Mesenchymal stem cell (in vitro differentiated cells and primary cell): ENCODE measurements at places on chromosomes 16 and 17.

DNA sequence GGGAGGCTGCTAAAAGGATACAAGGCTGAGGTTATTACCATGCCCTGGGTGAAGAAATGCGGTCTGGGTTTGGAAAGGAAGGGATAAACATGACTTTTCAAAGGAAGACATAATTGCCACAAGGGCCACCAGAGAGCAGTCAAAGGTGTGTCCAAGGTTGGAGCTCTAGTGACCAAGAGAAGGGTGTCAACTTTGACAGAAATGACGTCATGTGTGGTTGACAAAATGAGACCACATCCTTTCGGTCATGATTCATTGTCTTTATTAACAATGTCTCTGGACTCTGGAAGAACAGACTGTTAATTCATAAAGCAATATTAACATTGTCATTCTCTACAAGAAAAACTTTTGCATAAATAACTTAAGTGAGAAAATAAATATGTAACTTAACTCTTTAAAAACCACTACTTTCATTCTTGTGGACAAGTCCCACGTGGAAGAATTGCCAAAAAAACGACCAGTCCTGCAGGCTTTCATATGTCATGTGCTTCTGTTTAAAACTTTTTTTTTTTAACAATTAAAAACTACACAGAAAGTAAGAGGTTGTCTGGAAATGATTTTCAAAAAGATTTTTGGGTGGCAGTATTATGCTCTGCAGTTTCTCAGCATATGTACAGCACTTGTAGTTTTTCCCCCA, 5.0 kb downstream of the SOST start:
- peaks cover 7% of the 10 kb centered on the region for H3K4me1 ChIP-seq
- peaks cover 74% of the 10 kb centered on the region for H3K27me3 ChIP-seq
- H3K27ac ChIP-seq, result no peak overlapping the region

DNA sequence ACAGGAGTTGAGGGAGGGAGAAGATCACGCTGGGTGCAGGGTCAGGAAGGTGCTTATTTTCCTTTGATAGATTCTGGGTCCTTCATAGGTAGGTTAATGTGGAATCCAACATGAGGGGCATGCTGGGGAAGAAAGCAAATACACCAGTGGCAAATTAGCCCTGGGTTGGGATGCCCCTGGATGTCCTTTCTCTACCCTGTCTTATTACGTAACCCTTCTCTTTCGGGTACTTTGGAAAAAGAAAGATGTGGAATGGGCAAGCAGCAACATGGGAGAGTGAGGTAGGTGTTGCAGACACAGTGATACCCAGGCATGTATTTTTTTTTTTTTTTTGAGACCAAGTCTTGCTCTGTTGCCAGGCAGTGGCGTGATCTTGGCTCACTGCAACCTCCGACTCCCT, 9.1 kb downstream of the SLC7A6 start:
- no peak overlapping the region for H3K27ac ChIP-seq
- peaks cover 7% of the 10 kb centered on the region for H3K4me1 ChIP-seq
- no peak for DNase-seq
- H3K27me3 ChIP-seq, result no peaks in the 10 kb centered on the region

- H3K4me3 ChIP-seq, result no peak overlapping the region
- DNase-seq, result peak; percentile 65
- no peaks in the 10 kb centered on the region for H3K4me1 ChIP-seq
- H3K27me3 ChIP-seq, result no peaks in the 10 kb centered on the region
Measured at GRCh38 chr16:76201385-76201784, 75.8 kb upstream of the CNTNAP4 start.

GRCh38 chr17:82399041-82399441, 19.1 kb upstream of the HEXD start:
- peaks cover 52% of the 10 kb centered on the region for H3K4me1 ChIP-seq
- peak overlapping the region; percentile 78 for H3K27ac ChIP-seq
- peaks cover 25% of the 10 kb centered on the region for H3K36me3 ChIP-seq
- no peak for DNase-seq
- H3K4me3 ChIP-seq, result no peak overlapping the region

- no peaks in the 10 kb centered on the region for H3K27me3 ChIP-seq
- H3K4me1 ChIP-seq, result no peaks in the 10 kb centered on the region
- H3K27ac ChIP-seq, result no peak overlapping the region
- no peaks in the 10 kb centered on the region for H3K36me3 ChIP-seq
Measured at GRCh38 chr17:56549501-56549900, 44.0 kb upstream of the NOG start.

- no peaks in the 10 kb centered on the region for H3K36me3 ChIP-seq
- H3K4me1 ChIP-seq, result no peaks in the 10 kb centered on the region
- peaks cover 3% of the 10 kb centered on the region for H3K27me3 ChIP-seq
- no peak for DNase-seq
- no peak overlapping the region for H3K27ac ChIP-seq
- no peak overlapping the region for H3K4me3 ChIP-seq
Measured at GRCh38 chr16:3241761-3242160, 6.8 kb upstream of the ZNF200 start.

- peak; percentile 97 for DNase-seq
- H3K27ac ChIP-seq, result peak overlapping the region; percentile 3
- H3K36me3 ChIP-seq, result peaks cover 3% of the 10 kb centered on the region
- H3K4me1 ChIP-seq, result peaks cover 8% of the 10 kb centered on the region
- no peaks in the 10 kb centered on the region for H3K27me3 ChIP-seq
Measured at GRCh38 chr17:40290629-40291280, 3.1 kb downstream of the CDC6 start.

DNA sequence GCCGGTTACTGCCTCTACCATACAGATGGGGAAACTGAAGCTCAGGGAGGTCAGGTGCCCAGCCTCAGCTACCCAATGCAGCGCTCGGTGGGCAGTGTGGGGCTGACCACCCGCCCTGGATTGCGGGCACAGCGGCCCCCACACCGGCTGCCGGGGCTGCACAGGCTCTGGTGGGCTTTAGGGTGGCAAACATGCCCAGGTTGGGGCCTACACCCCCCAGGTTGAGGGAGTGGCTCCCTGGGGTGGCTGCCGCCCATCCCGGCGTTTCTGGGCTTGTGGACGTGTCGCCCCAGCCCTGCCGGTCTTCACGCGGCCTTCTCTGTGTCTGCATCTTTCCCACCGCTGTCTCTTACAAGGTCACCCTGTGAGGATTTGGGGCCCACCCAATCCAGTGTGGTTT, 40.9 kb upstream of the SSTR5 start:
- H3K27ac ChIP-seq, result no peak overlapping the region
- no peak overlapping the region for H3K4me3 ChIP-seq
- peaks cover 1% of the 10 kb centered on the region for H3K4me1 ChIP-seq
- DNase-seq, result no peak
- H3K27me3 ChIP-seq, result peaks cover 4% of the 10 kb centered on the region

GRCh38 chr16:86761111-86762031, 183.0 kb downstream of the FOXL1 start:
- H3K4me3 ChIP-seq, result peak overlapping the region; percentile 75
- no peaks in the 10 kb centered on the region for H3K36me3 ChIP-seq
- H3K27ac ChIP-seq, result no peak overlapping the region
- peak; percentile 66 for DNase-seq
- H3K4me1 ChIP-seq, result peaks cover 13% of the 10 kb centered on the region

GRCh38 chr16:12211870-12212690, 235.5 kb downstream of the SNX29 start:
- DNase-seq, result no peak
- H3K4me3 ChIP-seq, result no peak overlapping the region
- H3K27me3 ChIP-seq, result no peaks in the 10 kb centered on the region
- H3K36me3 ChIP-seq, result peaks cover 3% of the 10 kb centered on the region
- no peak overlapping the region for H3K27ac ChIP-seq

DNA sequence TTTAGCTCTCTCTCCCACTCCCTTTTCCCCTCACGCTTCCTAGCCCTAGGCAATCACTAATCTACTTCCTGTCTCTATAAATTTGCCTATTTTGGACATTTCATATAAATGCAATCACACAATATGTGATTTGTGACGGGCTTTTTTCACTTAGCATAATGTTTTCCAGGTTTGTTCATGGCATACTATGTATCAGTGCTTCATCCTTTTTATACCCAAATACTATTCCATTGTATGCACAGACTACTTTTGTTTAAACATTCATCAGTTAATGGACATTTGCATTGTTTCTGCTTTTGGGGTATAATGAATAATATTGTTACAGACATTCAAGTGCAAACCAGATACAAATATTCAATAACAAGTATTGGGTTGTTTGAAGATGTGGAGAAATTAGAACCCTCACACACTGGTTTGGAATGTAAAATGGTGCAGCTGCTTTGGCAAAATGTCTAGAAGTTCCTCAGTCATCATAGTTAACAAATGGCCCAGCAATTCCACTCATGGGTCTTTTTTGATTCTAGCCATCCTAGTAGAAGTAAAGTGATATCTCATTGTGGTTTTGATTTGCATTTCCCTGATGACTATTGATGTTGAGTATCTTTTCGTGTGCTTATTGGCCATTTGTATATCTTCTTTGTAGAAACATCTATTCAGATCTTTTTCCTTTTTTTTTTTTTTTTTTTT, 67.7 kb downstream of the TBX4 start:
- H3K36me3 ChIP-seq, result no peaks in the 10 kb centered on the region
- no peaks in the 10 kb centered on the region for H3K4me1 ChIP-seq
- no peak overlapping the region for H3K4me3 ChIP-seq
- H3K27me3 ChIP-seq, result peaks cover 35% of the 10 kb centered on the region

DNA sequence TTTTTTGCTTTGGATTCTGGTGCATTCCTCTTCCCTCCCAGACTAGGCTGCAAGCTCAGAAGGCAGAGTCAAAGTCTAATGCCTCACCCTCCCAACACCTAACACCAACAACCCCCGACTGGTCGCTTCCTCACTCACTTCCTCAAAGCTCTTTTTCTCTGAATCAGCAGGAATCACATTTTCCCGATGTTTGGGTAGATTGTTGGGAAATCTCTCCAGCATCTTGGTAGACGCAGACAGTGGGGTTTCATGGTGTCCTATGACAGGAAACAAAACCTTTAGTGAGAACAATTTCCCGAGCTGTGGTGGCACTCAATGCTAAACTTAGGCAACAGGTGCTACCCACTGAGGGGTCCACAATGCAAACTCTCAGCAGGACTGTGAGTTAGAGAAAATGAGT, 39.9 kb upstream of the ICAM2 start:
- no peak overlapping the region for H3K27ac ChIP-seq
- no peaks in the 10 kb centered on the region for H3K27me3 ChIP-seq
- peaks cover 89% of the 10 kb centered on the region for H3K36me3 ChIP-seq
- no peak overlapping the region for H3K4me3 ChIP-seq
- no peaks in the 10 kb centered on the region for H3K4me1 ChIP-seq

DNA sequence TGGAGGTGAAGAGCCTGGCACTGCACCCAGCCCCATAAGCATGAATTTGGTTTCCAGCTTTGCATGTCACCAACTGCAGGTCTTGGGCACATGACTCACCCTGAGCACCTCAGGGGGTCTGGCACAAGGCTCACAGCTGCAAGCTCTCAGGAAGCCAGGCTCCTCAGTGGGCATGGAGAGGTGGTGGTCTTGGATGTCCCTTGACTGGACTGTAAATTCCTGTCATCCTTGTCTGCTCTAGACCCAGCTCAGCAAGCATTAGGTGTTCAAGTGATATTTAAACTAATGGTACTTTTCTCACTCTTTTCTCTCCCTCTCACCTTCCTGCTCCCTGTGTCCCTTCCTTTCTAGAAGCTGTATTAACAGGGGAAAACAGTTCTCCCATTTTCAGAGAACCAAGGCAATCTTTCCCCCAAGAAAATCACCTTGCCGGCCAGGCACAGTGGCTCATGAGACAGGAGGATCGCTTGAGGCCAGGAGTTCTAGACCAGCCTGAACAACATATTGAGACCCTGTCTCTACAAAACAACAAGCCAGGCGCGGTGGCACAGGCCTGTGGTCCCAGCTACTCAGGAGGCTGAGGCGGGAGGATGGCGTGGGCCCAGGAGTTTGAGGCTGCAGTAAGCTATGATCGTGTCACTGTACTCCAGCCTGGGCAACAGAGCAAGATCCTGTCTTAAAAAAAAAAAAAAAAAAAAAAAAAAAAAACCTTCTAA, 5.1 kb upstream of the KIFC3 start:
- H3K27me3 ChIP-seq, result peaks cover 8% of the 10 kb centered on the region
- H3K4me1 ChIP-seq, result peaks cover 46% of the 10 kb centered on the region
- H3K27ac ChIP-seq, result peak overlapping the region; percentile 96
- peak; percentile 25 for DNase-seq
- no peak overlapping the region for H3K4me3 ChIP-seq
- H3K36me3 ChIP-seq, result peaks cover 12% of the 10 kb centered on the region

DNA sequence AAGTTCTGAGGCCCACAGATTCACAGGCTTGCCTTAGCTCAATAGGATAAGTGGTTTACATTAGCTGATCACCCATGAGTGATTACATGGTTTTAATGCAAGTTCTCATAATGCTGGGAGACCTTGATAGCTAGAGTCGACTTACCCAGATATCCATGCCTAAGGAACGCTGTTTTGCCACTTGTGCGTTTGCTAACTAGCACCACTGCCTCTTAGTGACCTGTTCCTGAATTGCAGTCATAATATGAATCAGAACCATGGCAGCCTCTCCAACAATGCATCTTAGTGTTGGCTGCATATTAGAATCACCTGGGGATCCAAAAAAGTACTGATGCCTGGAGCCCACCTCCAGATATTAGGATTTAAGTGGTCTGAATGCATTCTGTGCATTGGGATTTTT, 251.1 kb upstream of the CDH5 start:
- peaks cover 4% of the 10 kb centered on the region for H3K4me1 ChIP-seq
- no peaks in the 10 kb centered on the region for H3K27me3 ChIP-seq
- DNase-seq, result no peak
- H3K4me3 ChIP-seq, result no peak overlapping the region
- H3K27ac ChIP-seq, result no peak overlapping the region
- H3K36me3 ChIP-seq, result no peaks in the 10 kb centered on the region

GRCh38 chr16:28496844-28497243, 2.4 kb downstream of the APOBR start:
- DNase-seq, result no peak
- H3K36me3 ChIP-seq, result no peaks in the 10 kb centered on the region
- H3K27me3 ChIP-seq, result peaks cover under 1% of the 10 kb centered on the region
- no peak overlapping the region for H3K4me3 ChIP-seq

DNA sequence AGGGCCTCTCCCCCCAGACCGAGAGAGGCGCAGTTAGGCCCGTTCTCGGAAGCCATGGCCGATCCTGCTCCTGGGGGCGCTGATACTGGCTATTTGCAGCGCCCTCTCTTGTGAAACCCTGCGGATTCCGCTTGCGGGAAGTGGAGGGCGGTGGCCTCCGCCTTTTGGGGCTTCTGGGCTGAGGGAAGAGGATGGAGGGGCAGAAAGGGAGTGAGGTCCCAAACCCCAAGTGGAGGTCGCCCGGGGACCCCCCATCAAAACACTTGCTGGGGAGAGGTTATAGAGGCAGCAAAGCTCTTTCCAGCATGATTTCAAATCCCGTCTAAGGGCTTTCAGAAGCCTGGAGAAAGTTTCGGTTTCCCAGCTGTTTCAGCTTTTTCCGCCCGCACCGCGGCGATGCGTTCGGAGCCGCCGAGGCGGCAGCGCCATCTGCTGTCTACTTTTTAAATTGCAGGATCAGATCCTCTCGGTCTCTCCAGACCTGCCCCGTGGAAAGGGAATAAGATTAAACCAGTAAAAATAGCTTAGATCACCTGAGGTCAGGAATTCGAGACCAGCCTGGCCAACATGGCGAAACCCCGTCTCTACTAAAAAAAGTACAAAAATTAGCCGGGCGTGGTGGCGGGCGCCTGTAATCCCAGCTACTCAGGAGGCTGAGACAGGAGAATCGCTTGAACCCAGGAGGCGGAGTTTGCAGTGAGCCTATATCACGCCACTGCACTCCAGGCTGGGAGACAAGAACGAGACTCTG, 15.8 kb downstream of the SNX20 start:
- DNase-seq, result peak; percentile 65
- H3K4me3 ChIP-seq, result peak overlapping the region; percentile 76
- no peaks in the 10 kb centered on the region for H3K27me3 ChIP-seq
